Stimulated activated CD8-positive, alpha-beta memory T cell treated with anti-CD3 and anti-CD28 coated beads, Interleukin-7, amount 100 ng/mL, for 1 hour (primary cell): ENCODE measurements at places on chromosomes 5 and 9.

- DNase-seq = no peak
These were observed 21.3 kb downstream of the SEMA6A start for GRCh38 chr5:116553366-116553765.

- DNase-seq = no peak
These were observed 52.0 kb upstream of the KCNIP1 start for GRCh38 chr5:170451747-170452365.

DNA sequence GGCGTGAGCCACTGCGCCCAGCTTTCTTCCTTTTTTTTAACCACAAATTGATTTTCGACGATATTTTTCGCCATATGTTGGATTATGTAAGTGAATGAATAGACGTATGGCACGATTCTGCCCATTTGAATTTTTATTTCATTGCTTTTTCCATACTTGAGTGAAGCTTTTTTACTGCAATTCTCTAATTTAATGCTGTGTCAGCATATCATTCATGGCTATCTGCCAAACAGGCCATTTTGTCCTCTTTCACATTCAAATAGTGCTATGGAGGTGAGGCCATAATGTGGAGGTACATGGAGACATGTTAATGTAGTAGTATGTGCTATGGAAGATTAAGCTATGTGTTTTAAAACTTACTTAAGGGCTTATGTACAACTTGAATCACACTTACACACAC, 152.1 kb upstream of the TUSC1 start:
- DNase-seq = no peak

DNA sequence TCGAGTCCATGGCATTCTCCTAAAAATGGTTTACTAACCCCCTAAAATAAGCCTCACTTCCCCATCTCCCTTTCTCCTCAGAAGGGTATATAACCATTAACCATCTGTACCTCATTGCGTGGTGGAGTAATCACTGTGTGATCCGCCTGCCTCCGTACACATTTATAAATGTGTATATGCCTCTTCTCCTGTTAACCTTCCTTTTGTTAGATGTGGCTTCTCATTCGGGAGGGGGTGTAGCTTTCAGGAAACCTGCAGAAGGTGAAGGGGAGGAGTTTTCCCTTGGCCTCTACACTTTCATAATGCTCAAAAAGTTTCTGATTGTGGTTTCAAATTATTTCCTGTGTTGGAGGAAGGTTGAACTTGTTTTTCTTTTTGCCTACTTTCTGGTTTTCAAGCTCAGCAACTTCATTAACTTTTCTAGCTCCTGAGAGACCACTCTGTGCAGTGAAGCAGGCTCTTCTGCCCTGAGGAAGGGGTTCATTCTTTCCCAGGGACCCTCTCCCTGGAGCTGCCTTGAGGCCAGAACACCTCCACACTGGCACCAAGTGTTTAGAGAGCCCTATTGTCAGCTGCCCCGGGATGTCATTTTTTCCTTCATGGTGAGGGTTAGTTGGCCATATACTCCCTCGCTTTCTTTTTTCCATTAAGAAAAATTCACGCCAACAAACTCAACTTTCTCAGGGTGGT, 46.9 kb downstream of the RASGRF2 start:
- DNase-seq = no peak

DNA sequence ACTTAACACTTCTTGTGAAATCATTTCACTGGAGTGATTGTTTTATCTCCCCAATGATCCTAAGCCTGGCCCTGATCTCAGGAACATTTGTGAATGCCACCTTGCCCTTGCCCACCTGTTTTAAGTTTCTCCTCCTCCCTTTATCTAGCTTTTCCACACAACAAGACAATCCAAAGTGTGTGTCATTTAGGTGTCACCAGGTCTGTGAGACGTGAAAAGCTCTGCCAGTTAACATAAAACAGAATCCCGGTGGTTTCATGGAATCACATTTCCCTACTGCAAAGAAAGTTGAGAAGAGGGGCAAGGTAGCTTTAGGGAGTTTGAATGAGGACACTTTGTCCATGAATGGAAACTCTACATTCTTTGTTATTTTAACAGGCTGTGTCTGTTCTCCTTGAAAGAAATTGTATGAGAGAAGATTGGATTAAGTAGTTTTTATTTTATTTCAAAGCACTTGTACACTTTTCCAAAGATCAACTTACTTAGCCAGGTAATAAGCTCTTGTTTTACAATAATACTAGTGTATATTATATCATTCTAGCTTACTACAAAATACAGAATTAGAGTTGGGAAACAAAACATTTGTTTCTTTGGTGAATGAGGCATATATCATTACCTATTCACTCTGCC, 239.0 kb downstream of the ISL1 start:
- DNase-seq = no peak

DNA sequence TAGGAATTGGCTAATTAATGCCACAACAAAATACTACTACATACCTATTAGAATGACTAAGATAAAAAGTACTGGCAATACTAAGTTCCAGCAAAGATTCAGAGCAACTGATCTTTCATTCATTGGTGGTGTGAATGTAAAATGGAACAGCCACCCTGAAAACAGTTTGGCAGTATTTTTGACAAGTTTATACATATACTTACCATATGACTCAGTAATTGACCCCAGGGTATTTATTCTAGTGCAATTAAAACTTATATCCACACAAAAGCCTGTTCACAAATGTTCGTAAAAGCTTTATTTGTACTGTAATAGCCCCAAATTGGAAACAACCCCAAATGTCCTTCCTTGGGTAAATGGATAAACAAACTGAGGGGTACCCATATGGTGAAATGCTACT, 270.8 kb upstream of the ACTBL2 start:
- no peak for DNase-seq

DNA sequence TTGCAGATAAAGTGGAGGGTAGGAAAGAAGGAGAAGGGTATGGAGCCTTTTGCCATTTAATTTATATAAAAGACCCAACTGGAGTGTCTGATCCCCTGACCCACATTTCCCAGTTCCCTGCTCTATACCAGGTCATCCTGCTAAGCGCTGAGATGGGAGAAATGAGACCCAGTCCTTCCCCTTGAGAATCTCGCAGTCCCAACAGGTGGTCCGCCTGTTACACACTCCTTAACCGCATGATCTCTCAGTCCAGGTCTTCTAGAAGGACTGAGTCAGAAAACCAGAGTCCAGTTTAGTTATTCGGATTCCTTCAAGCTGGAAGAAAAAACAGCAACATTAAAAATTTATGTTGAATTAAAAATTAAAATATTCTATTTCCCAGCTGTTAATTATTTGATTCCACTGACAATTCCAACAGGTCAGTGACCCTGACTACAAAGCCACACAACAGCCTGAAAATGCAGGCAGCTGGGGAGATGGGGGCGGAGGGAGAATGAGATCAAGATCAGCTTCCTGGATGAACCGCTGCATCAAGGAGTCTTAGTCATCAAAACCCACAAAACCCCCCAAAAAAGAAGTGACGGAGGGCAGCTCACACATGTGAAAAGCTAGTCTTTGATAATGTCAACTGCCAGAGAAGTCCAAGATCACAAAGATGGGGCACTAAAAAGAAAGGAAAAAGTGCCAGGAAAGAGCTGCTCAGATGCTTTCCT, 44.0 kb downstream of the GGTA1 start:
- no peak for DNase-seq

GRCh38 chr9:135328485-135329417, 150.8 kb upstream of the PPP1R26 start:
- no peak for DNase-seq

DNA sequence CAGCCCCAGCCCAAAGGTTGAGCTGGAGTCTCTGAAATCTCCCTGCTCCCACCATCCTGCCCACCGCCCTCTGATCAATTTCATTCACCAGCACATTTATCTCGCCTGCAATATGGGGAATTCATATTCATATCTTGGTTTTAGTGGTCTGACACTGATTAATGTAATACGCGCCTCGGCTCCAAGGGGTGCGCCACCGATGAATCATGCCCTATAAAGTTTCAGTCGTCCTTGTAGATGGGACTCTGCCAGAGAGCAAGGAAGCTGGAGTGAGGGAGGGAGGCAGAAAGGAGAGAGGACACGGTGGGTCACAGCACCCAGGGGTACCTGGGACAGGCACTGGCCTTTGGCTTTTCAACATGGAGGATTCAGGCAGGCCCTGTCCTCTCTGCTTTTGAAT, 8.9 kb downstream of the IRX1 start:
- no peak for DNase-seq

DNA sequence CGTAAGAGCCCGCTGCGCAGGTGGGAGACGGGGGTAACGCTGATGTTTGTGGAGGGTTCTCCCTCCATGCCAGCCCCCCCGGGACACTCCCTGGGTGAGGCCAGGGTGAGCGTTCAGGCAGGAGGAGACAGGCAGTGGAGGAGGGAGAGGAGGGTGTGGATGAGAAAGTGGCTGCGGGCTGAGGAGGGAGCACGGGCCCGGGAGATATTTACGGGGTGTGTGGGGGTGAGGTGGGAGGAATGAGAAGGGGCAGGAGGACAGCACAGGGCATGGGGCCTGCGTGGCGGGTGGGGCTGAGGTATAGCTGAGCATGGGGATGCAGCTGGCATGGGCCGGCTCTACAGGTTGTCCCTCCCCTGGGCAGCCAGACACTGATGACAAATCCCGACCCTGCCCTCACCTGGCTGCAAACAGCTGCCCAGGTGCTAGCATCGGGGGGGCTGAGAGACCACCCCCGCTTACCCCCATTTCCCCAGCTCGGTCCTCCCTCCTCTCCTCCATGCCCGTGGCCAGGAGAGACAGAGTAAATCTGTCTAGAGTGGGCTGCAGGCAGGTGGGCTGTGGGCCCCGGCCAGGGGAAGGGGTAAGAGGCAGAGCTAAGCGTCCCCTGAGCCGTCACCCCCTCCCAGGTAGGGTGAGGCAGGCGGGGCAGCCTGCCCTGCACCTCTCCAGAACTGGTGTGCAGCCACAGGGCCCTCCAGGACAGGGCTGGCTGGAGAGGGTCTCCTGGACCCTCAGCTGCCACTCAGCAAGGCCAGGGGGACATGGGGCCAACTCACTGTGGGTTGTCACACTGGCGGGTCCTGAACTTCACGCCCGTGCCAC, 79.2 kb downstream of the ZNF354C start:
- DNase-seq = no peak

- DNase-seq = no peak
These were observed 86.9 kb upstream of the SH3PXD2B start for GRCh38 chr5:172541099-172541772.

DNA sequence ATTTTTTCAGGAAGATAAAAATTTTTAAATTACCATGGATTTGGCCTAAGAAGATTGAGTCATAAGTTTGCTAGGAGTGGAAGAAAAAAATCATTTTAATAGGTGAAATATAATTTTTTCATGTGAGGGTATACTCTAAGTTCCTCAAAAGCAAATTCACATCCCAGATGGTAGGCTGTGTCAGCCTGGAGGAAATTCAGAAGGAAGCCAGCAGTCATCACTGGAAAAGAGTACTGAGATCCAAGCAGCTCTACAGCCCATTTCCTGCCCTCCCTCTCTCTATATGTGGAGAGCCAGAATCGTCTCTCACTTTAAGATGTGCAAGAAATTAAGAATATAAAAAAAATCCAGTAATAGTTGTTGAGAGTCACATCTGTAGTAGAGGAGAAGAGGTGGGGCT, 126.5 kb upstream of the CDH18 start:
- no peak for DNase-seq

- DNase-seq = no peak
These were observed 148.3 kb downstream of the RPS23 start for GRCh38 chr5:82129723-82130285.

- DNase-seq = no peak
These were observed 66.1 kb downstream of the RPS23 start for GRCh38 chr5:82211855-82212572.

GRCh38 chr5:146034605-146035004, 70.8 kb downstream of the PLAC8L1 start:
- no peak for DNase-seq

DNA sequence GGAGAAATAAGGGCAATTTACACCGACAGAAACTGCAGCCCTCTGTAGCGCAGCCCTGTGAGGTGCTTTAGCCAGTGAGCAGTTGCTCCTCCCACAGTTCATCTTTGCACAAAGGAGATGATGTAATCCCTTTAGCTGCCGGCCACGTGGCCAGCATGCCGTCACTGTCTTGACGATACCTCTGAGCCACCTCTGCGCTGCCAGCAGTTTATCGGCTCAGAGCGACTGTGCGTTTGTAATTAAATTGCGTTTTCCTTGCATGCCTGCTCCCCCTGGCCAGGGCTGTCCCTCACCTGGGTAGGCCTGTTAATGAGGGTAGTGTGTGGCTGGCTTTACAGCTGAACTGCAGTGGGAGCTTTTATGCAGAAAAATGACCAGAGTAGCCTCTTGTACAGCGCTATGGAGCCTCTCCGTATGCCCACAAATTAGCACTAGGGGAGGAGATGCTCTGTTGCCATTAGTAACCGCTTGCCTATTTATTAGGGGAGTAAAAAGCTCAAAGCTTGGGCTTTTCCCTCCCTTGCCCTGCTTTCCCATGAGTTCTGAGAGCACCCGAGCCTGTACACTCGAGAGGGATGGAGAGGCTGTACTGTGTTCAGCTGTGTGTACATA, 107.0 kb downstream of the TRIO start:
- no peak for DNase-seq

DNA sequence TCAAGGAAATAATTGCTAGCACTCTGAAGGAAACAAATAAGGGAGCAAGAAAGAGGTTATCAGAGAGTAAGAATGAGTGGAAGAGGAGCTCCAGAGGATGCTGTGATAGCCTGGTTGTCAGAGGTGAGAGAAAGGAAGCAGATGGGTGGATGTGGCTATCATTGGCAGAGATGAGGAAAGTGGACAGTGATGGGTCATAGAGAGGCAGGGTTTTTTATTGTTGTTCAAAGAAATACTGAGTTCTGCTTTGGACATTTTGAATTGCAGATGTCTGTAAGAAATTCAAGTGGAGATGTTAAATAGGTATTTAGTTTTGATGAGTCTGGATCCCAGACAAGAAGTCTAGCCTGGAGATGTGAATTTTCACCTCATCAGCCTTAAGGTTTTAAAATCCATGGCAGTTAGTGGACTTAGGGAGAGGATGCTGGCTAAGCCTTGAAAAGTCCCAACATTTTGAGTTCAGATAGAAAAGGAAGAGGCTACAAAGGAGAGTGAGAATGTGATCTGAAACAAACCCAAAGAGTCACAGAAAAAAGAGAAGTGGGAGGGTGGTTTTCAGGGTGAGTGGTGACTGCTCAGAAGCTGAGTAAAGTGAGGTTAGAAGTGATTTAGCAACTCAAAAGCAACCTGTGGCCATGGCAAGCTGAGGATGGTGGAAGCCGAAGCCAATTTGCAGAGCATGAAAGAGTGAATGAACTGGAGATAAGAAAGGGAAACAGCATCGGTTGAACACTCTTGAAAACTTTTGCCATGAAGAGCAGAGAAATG, 50.4 kb downstream of the PPIC start:
- DNase-seq = no peak

GRCh38 chr9:18800579-18800978, 232.4 kb downstream of the SAXO1 start:
- no peak for DNase-seq

GRCh38 chr5:32264957-32265572, 47.7 kb downstream of the MTMR12 start:
- no peak for DNase-seq
